Peyer's patch (tissue), 4 donors: ENCODE measurements at places on chromosomes 12 and 14.

DNA sequence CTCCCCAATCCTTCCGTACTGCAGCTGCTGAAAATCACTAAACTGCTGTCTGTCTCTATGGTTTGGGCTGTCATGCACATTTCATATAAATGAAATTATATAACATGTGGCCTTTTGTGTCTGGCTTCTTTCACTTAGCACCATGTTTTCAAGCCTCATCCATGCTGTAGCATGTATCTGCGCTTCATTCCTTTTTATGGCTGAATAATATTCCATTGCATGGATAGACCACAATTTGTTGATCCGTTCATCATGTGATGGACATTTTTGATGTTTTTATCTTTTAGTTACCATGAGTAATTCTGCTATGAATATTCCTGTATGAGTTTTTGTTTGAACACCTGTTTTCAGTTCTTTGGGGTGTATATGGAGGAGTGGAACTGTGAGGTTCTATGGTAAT is 32.6 kb upstream of the MED13L start:
- DNase-seq = no peak

DNA sequence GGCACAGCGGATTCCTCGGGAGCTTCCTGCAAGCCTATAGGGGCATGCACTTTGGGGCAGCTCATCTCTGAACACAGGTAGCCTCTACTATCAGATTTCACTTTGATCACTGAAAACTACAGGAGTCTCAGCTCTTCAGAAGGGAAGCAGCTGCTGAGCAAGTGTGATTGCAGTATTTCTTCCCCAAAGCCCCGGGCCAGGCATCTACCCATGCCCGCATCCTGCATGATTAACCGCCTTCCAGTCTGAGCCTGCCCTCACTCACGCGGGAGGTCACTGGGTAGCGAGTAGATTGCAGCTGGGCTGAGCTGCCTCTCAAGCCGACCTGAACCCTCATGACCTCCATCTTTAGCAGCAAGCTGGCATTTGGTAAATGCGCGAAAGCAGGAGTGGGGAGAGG is 334.7 kb downstream of the DPF3 start:
- no peak for DNase-seq

DNA sequence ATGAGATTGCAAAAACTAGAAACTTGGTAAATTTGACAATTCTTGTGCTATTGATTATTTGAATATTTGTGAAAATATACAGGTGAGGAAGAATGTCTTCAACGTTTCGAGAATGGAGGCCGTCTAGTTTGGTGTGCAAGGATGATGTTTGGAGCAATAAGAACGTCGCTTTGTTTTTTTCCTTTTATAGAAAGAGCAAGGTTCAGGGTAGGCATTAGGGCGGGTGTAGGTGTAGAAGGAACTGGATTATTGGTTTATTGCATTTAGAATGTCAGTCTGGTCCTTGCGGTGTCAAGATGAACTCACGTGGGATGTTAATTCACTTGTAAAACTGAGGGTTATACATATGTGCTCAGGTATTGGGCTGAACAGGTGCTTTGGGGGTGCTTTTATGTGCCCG is 1.1 kb downstream of the RPS26 start:
- no peak for DNase-seq

DNA sequence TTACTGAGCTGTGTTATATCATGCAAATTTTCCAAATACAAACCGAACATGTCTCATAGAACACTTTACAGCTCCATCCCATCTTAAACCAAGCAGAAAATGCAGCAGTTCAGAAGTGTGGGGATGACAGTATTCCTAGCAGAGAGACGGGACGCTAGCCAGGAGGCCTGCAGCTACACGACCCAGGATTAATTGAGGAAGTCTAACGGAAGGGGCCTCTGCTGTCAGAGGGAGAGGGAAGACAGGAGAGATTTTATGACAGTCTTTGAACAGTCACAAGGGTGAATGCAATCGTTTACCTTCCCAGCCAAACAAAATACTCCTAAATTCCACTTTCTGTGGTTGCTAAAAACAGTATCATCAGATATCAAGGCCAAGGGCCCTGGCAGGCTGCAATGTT is 261.9 kb downstream of the TMEM132D start:
- no peak for DNase-seq

GRCh38 chr12:2804393-2805142 is 7.9 kb upstream of the ITFG2 start:
- no peak for DNase-seq

DNA sequence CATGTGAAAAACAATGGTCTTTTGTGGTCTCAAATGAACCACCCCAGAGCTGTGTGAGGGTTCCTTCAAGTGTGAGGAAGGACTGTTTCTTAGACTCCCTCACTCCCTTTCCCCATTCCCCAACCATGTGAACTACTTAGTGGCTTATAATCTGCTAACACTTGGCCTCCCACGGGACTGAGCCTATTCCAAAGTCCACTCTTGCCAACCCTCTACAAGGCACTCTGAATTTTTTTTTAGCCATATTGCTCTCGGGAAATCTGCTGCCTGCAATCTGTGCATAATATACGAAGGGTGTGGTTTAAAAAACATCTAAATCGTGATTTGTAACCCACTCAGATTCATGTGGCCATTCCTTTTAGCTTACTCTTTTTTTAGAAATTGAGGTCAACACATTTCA is 2.6 kb downstream of the SVOP start:
- no peak for DNase-seq

DNA sequence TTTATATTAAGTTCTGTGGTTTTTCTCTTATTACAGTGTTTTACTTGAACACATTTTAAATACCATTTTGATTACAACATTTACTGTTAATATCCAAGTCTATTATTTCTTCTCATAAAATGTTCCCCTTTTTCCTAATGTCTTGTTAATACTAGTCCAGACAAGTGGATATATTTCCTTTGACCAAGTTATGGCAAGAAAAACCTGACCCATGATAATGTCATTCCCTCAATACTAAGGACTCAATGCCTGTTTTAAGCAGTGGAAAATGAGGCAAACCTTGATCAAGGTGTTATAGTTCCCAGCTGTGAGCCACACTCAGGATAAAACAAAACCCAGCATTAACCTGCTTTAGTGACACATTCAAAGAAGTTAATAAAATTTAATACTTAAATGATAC is 12.2 kb downstream of the TRMT5 start:
- DNase-seq = no peak

DNA sequence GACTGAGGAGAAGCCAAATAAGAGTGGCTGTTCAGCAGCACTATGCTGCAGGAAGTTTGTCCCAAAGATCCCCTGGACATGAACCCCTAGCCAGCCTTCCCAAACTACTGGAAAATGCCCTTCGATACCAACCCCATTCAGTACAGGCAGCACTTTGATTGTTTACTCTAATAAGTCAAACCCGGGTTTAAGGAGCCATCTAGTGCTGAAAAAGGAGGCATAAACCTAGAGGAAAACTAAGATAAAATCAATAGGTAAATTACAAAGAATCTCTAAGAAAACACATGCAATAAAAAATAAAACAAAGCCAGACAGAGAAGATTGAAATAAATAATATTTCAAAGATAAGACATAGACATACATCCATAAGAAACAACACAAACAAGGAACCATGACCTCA is 771.6 kb downstream of the RPS29 start:
- DNase-seq = no peak

DNA sequence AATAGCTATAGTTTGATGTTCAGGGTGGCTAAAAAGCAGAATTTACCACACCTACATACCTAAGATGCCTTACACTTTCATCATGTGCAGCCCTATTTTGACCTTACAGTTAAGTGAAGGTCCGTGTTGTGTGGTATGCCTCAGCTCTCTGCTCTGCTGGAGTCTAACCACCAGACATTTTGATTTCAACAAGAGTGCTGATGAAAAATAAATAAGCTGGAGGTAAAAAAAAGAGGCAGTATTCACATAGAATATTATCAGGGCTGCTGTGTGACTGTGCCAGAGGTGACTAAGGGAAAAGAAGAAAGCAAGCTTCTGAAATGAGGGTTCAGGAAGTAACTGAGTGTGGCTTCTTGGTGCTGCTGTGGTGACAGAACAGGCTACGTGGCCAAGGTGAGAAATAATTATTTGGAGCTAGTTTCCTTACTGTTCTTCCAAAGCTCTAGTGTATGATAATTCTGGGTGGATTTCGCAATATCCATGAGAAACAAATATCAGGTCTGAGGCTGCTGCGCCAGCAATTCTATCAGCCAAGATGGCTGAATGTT is 188.8 kb downstream of the STXBP6 start:
- DNase-seq = no peak

DNA sequence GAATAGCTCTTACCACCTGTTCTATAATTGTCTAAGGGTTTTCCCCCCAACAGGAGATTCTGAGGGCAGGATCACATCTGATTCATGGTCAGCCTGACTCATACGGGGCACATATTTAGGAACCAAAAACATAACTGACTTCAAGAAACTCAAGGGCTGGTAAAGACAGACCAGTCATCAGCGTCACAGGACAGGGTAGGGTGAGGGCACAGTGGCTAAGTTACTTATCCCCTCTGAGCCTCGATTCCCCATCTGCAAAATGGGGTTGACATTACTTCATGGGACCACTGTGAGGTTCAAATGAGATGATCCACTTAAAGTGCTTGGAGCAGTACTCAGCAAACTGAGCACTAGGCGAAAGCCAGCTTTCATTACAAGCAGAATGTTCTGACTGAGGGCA is 606 bp downstream of the CINP start:
- DNase-seq = no peak

GRCh38 chr12:54932691-54933090 is 51.9 kb downstream of the TESPA1 start:
- DNase-seq = no peak

DNA sequence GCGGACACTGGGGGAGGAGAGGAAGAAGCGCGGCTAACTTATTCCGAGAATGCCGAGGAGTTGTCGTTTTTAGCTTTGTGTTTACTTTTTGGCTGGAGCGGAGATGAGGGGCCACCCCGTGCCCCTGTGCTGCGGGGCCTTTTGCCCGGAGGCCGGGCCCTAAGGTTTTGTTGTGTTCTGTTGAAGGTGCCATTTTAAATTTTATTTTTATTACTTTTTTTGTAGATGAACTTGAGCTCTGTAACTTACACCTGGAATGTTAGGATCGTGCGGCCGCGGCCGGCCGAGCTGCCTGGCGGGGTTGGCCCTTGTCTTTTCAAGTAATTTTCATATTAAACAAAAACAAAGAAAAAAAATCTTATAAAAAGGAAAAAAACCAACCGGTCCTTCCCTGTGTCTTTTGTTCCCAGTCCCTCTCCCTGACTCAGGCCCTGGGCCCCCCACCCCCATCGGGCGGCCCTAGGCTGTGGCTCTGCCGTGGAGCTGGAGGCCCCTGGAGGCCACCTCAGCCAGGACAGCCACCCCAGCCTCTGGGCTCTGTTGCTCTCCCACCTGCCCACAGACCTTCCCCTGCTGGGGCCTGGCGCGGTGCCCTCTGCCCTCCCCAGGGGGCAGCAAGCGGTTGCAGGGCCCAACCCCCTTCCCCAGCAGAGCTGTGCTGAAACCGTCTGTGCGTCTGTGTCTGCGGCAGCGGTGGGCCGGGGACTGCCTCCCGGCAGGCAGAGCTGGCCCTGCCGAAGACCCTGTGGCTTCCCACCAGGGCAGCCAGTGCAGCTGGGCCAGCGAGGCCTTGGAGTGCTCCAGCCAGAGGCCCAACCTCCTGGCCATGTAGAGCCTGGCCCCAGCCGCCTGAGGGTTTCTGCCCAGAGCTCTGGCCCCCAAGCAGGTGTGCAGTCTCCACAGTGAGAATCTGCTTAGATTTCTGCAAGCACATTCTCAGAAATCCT is 4.0 kb upstream of the CRIP2 start:
- no peak for DNase-seq

GRCh38 chr12:82182601-82183190 is 175.5 kb downstream of the CCDC59 start:
- DNase-seq = no peak

DNA sequence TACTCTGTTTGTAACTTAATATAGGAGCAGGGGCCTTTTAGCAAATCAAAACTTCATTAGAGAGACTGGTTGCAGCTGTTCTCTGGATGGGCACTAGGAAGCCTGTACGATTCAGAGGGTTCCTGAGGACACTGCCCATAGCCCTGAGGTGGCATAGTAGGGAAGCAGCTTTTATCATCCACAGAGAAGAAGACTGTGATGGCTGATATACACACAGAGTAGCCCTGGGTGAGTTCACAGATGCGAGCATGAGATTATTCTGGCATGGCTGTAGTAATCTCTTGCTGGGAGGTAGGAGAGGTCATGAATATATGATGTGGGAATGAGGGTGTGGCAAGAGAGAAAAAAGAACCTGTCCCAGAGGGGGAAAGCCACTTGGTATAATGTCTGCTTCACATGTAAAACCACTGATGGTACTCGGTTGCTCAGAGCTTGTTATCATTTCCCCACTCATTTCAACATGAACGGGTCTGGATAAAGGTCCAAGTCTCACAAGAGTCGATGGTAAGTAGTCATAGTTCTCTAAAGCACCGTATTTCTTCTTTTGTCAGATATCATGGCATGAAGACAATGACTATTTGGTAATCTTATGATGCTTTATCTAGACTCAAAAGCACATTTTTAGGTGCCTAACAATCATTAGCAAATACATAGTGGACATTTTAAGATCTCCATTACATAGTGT is 52.0 kb downstream of the PEBP1 start:
- no peak for DNase-seq

DNA sequence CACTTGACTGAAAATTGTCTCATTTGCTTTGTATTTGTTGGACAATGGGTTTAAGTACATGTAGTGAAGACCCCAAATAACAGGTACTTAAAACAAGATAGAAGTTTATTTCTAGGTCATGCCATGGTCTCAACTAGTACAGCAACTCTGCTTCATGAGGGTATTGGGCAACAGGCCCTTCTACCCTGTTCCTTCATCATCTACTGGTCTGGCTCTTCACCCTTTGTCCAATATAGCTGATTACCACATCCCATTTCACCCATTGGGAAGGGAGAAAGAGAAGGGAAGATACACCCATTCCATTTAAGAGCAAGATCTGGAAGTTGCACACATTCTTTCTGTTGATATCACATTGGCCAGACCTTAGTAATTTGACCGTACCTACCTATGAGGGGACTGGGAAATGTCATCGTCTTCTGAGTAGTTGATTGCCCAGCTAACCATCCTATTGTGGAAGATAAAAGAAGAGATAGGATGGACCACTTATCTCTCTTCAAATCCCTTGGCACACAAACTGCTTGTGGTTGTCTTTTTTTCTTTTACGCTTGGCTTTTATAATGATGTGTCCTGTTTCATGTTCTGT is 104.6 kb downstream of the DIP2B start:
- DNase-seq = no peak
